ENCODE measurements at places on chromosomes 3 and 15.

DNA sequence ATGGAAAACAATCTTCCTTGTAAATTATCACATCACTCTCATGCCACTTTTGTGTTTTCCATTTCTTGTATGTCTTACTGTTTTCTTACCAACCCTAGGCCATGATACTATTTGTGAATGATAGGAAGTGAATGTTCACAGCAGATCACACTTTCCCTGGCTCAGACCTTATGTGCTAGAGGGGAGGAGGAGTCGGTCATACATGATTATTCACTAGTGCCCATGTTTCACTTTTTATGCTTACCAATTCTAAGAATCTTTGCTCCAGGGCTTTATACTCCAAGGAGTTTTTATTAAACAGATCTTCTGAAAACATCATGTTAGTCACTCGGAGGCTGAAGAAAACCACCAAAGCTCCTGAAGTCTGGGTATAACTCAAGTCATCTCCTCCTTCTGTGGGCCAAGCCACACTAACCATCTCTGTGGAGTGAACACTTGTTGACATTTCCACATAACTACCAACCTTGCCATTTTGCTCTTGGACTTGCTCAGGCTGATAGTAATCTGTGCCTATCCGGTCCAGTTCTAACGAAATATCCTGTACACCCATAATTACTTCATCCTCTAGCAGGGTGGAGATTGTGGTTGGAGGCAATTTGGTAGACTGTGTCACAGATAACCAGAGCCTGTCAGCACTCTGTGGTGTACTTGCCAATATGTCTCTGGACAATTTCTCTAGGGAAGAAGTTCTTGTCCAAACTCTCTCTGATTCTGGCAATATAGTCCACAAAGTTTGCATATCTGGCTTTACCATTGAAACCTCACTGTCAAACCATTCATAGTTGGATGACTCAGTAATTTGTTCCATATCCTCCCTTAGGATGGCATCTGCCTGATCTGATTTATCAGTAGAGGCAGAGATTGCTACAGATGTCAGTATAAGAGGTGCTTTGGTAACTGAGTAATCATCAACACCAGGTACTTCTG, 76.8 kb downstream of the IMPG2 start:
- DNase-seq, result no peak

DNA sequence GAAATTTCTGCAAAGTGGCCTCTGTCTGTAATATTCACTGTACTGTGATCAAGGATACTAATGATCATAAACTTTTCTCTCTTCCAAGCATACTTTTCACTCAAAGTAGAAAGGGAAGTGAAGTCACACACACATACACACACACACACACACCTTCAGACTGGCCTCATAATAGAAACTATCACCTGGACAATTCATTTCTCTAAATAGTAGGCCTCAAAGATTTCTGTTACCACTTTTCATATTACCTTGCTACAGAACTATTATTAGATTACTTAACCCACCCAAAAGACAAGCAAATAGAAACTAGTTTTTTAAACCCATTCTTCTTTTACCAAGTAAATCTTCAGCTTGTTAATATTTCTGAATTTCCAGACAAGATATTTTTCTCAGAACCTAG, 12.2 kb downstream of the CPB1 start:
- DNase-seq, result no peak

DNA sequence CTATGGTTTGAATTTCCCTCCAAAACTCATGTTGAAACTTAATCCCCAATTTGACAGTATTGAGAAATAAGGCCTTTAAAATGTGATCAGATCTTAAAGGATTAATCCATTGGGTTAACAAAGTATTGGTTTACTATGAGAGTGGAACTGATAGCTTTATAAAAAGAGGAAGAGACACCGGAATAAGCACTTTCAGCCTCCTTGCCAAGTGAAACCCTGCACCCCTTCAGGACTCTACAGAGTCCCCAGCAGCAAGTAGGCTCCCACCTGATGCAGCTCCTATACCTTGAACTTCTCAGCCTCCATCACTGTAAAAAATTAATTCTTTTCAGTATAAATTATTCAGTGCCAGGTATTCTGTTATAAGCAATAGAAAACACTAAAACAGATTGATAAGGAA, 348.3 kb downstream of the CGGBP1 start:
- no peak for DNase-seq

DNA sequence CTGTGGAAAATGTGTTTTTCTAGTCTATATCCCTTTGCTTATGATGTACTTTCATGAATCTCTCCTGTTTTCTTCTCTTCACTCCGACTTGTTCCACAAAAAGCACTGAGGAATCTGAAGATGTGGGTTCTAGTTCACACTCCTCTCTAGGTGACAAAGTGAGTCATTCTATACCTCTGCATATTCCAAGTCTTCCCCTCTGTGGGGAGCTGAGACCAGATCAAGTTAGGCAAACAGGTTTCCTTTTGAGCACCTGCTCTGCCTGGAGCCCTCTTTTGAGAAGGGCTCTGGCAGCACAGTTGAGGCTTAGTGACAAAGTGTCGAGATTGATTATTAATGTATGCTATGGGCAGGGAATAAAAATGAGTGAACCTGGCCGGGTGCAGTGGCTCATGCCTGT, 82.4 kb upstream of the VGLL4 start:
- DNase-seq, result no peak

DNA sequence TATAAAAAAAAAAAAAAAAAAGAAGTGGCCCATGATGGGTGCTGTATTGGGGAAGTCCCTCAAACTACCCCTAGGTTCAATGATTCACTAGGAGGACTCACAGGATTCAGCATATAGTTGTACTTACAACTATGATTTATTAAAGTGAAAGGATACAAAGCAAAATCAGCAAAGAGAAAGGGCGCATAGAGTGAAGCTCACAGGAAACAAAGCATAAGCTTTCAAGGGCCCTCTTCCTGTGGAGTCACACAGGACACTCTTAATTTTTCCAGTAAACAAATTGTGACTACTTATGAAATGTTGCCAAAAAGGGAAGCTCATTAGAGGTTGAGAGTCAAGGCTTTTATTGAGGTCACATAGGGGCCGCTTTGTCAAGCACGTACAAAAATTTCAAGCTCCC, 153.7 kb upstream of the GAP43 start:
- no peak for DNase-seq

GRCh38 chr3:147417551-147418295, 8.6 kb downstream of the ZIC1 start:
- no peak for DNase-seq

DNA sequence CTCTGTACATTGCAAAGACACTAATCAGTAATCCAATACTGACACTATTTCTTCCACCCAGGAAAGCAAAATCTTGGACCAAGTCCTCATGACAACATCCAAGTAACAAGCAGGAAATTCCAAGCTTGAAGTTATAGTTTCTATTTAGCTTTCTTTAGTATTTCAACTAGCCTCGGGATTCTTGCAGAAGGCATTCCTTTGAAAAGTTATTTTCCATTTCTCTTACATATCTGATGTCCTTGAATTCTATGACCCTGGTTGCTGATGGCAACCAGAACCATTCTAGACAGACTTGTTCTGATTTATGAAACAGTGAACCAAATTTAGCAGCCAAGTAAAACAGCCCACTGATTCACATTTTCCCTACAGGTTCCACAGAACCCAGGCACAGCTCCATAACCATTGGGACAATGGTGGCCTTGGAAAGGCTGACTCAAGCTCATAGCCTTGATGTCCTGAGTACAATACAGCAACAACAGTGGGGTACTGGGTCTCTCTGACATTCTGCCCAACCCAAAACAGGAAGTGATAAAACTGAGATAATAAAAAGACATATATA, 26.5 kb downstream of the P3H2 start:
- DNase-seq, result no peak

DNA sequence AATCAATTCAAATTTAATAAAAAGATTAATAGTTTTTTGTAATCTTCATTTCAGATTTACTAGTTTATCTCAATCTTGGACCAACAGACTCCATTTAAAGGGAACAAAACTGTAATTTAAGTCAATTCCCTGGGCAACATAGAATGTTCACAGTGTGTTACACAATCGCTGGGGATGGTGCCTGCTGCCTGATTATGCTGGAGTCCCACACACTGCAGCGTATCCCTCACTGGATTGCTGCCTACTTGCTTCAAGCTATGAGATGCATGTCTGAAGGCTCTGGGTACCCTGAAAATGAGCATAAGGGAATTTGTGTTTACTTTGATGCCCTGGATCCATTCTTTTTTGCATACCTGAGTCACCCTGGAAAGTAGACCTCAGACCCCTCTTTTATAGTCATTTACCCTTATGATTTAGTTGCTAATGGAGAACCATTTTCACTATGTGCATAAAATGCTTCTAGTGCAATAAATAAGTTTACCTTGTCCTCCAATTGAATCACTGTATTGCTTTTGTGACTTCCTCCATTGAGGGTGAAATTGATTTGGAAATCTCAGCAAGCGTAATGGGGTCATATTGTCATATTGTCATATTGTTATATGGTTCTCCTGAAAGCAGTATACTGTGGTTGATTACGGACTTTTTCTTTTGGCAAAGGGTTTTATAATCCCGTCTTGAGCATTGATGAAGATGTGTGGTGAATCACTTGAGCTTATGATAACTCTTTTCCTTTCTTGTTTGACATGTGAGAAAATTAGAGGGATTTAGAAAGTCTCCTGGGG, 35.9 kb downstream of the ITPR1 start:
- DNase-seq, result no peak

- DNase-seq, result no peak
Observed at GRCh38 chr15:90190606-90191343, 10.4 kb upstream of the SEMA4B start.

DNA sequence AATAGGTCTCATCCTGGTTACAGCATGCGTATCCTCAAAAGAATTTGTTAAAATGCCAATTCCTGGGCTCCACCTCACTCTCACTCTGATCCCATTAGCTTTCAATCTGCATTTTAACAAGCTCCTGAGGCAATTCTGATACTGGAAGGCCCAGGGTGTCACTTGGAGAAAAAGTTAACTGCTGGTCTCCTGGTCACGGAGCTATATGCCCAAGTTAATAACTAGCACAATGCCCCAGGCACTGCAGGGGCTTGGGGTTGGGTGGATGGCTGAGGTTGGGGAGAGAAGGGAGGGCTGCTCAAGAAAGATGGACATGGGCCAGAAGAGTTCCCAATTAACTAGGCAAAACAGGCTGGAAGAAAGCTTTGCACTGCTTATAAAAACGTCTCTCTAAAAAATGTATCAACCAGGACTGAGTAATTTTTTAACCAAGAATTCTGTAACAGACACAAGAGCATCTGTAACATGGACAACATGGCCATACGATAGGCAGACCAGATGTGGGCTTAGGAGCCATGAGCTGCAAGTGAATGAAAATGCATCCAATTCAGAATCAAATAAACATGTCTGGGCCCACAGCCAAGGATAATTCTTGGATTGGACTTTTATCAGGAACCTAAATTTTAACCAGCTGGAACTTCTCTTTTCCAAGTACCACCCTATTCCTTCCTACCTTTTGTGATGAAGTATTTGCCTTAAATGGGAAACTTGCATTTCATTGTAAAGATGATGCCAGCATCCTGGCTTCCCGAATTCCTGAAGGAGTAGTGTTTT, 4.2 kb downstream of the IL17RD start:
- DNase-seq, result no peak

- no peak for DNase-seq
Observed at GRCh38 chr3:182636646-182637045, 156.7 kb upstream of the ATP11B start.

DNA sequence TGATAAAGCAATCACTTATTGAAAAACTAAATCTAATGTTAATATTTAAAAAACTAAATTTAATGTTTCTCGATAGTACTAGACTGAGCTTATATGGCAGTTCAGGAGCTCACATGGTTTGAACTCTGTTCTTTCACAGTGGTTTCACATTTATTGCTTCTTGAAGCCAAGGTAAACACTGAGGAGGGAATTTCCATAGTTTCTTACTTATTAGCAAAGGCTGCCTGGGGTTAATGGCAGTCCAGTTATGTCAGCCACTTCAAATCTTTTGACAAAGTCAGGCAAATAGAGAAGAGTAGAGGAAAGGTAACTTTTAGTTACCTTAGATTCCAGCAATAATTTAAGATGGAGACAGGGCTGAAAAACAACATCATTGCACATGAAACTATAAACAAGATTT, 831.5 kb downstream of the ROBO2 start:
- no peak for DNase-seq

- DNase-seq, result no peak
Observed at GRCh38 chr3:113086560-113087461, 96.0 kb downstream of the GTPBP8 start.

DNA sequence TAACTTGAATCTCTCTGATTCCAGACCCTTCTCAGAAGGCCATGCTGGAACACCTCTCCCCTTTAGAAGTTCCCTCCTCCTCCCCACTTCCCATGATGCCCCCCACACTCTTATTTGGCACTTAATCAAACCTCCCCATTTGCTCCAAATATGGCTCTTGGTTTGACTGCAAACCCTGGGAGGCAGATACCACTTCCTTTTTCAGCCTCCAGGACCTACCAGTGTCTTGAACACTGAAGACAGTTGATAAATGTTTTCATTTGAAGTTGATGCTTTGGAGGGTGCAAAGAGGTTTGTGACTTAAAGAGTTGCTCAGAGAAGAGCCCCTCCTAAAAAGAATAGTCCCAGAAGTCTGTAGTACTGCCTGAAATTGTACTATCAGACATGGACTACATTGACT, 61.5 kb downstream of the SEMA5B start:
- no peak for DNase-seq

GRCh38 chr15:74611341-74611740, 4.3 kb upstream of the CLK3 start:
- no peak for DNase-seq

- no peak for DNase-seq
Observed at GRCh38 chr15:66440501-66440900, 53.8 kb downstream of the MAP2K1 start.

GRCh38 chr3:51216291-51216690, 168.8 kb upstream of the MANF start:
- no peak for DNase-seq

GRCh38 chr3:133490468-133491351, 82.8 kb upstream of the CDV3 start:
- peak; percentile 32 for DNase-seq

DNA sequence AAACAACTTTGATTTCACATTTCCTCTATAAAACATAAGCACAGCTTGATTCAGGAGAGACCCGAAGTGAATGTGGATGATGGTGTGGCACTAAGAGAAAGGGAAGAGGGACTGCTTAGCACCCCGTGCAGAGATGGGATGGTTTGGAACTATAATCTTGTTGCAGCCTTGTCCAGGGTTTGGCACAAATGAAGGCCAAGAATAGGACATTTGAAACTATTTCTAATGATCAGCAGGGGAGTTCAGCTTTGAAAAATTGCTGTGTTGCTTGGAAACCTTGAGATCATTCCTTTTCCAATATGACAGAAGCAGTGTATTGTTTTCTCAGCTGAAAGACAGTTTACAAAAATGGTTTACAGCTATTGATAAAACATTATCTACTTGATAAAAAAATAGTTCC, 49.7 kb downstream of the ASB7 start:
- no peak for DNase-seq

GRCh38 chr3:27800261-27800660, 78.1 kb upstream of the EOMES start:
- no peak for DNase-seq

DNA sequence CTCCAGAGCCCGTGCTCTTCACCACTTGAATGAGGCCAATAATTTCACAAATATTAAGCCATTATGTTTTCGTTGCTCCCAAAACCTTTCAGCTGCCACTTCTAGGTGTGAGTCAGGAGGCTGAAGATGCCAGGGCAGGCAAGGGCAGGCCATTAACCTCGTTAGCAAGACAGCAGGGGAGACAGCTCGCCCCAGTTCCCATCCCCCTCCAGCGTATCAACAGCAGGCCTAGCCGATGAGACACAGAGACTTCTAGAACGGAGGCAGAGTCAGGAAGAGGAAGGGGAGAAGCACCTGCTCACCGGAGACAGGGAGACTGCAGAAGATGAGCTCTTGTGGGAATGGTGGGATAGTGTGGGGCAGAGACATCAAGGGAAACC, 28.0 kb upstream of the PLA2G4E start:
- no peak for DNase-seq

All from activated T-helper 1 cell treated with anti-CD3 and anti-CD28 coated beads, Interleukin-2, amount 50 U/mL, for 16 hours (primary cell).